CD4-positive, alpha-beta T cell treated with Interleukin-6 for 4 hours (primary cell): ENCODE measurements at places on chromosomes 3 and 15.

GRCh38 chr3:51953445-51953844, 1.7 kb upstream of the GPR62 start:
- no peak for DNase-seq

GRCh38 chr15:42929306-42929848, 8.8 kb upstream of the TTBK2 start:
- DNase-seq, result no peak

DNA sequence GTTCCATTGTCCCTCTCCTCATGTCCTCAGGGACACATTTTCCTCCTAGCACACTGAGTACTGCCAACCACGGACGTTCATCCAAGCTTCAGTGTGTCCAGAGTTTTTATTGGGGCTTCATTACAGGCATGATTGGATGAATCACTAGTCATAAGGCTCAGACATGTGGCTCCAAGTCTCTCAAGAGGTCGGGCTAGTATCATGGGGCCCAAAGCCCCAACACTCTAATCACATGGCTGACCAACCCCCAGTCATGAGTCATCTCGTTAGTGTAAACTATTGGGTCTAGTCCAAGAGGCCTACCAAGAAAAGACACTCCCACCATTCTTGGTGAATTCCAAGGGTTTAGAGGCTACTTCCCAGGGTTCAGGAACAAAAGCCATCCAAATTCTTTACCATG, 4.4 kb downstream of the TERC start:
- no peak for DNase-seq

DNA sequence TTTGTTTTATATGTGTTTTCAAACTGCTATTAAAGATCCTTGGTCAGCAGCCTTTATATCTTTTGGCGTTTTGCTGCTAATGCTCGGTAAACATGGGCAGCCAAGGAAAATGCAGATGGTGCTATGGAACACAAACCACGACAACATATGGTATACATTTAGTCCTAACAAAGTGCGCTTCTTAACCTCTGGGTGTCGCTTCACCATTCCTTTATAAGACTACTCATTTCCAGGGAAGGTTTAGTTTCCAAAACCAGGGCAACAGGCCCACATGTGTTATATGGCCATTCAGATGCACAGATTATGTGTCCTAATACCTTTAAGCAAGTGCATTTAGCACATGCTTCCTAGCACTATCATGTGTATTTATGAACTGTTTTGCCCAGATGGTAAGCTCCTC, 14.7 kb downstream of the SHOX2 start:
- DNase-seq, result no peak

- DNase-seq, result no peak
Observed at GRCh38 chr3:150996731-150997130, 24.2 kb upstream of the CLRN1 start.

GRCh38 chr15:85804481-85805170, 9.9 kb upstream of the KLHL25 start:
- no peak for DNase-seq

- DNase-seq, result no peak
Observed at GRCh38 chr3:189781415-189781814, 150.2 kb downstream of the TP63 start.

- DNase-seq, result no peak
Observed at GRCh38 chr15:53807501-53807900, 48.0 kb upstream of the WDR72 start.

- no peak for DNase-seq
Observed at GRCh38 chr3:125478326-125478725, 41.7 kb downstream of the SNX4 start.

GRCh38 chr15:40293006-40293405, 10.1 kb upstream of the ANKRD63 start:
- DNase-seq, result no peak

DNA sequence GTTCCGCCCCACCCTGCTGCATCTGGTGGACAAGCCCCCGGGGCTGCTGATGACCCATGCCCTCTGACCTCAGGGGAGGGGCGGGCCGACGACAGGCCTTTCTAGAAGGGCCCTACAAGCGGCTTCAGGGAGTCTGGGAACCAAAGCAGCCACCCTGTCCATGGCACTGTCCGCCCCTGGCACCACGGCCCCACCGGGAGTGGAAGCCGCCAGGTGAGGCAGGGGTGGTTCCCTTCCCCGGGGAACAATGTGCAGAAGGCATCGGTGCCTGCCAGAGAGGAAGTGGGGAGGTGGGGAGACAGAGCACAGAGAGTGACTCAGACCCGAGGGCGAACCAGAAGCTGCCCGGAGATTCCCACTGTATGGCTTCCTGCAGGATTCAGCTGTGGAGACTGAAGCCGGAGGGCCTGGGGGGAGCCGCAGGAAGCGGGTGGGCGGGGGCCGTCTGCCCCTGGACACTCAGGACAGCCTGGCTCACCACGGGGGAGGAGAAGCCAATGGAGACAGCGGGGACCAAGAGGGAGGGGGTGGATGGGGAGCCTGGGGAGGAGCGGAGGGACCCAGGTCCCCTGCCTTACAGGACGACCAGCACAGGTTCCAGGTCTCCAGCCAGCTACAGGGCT, 134.0 kb downstream of the TPRA1 start:
- DNase-seq, result no peak

- DNase-seq, result no peak
Observed at GRCh38 chr3:12828751-12829150, 12.6 kb downstream of the RPL32 start.

GRCh38 chr3:152823781-152824180, 11.2 kb upstream of the P2RY1 start:
- no peak for DNase-seq
